ENCODE measurements at places on chromosomes 3 and 15.

DNA sequence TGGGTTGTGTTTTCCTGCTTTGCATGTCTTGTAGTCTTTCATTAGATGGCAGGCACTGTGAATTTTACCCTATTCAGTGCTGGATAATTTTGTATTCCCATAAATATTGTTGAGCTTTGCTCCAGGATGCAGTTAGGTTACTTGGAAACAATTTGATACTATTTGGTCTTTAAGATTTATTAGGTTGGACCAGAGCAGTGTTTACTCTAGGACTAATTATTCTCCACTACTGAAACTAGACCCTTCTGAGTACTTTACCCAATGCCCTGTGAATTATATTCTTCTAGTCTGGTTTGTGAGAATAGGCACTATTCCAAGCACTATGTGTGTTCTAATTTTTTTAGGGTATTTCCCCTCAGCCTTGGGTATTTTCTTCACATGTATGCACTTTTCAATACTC, 37.8 kb upstream of the TASOR start:
- no peak for DNase-seq

DNA sequence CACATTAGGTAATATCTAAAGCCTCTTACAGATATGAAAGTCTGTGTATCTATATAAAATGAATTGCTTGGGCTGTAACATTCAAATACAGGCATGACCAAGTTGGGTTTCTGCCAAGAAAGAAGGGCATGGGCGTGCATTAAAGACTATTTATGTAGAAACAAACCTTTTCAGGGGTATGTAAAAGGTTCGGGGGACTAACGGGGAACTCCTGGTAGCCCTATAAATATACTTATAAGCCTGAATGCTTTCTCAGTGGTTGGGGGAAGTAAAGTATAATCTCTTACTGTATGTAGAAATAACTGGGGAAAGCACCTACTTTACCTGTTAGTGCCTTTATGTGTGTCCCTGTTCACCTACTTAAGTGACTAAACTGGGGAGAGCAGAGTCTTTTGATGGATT, 154.5 kb upstream of the TBL1XR1 start:
- DNase-seq: no peak

DNA sequence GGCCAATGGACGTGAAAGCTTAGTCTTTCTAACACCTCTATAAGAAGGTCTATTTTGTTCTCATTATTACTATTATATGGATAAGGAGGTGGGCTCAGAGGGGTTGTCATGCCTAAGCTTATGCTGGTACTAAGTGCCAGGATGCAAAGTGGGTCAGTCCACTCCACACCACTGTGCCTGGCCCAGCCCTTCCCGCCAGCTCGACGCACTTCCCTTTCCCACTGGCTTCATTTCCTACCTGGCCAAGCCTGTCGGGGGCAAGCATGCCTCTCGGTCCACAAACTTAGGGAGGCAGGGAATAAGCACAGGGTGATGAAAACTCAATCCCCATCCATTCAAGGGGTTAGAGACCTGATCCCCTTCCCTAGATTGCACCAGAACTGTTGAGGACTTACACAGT, 5.9 kb upstream of the SYNM start:
- DNase-seq: no peak

DNA sequence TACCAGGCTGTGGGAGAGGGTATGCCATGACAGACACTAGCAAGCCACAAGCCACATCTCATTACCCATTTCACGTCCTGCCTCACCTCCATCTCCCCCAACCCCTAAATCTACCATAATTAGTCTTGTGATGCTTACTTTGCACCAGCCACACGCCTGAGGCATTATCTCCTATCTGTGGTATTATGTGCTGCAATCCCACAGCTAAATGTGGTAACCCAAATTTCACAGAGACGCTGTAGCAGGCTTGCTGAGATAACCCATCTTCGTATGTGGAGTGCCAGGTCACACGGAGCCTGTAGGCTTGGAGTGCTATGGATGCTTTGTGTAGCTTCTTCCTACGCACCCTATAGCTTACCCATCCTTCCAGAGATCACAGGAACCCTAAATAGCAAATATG, 256.7 kb upstream of the KCNH8 start:
- DNase-seq: no peak

DNA sequence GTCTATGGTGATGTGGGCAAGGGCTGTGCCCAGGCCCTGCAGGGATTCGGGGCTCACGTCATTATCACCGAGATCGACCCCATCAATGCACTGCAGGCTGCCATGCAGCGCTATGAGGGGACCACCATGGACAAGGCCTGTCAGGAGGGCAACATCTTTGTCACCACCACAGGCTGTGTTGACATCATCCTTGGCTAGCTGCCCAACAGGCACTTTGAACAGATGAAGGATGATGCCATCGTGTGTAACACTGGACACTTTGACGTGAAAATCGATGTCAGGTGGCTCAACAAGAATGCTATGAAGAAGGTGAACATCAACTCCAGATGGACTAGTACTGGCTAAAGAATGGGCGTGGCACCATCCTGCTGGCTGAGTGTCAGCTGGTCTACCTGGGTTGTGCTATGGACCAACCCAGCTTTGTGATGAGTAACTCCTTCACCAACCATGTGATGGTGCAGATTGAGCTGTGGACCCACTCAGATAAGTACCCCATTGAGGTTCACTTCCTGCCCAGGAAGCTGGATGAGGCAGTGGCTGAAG, 6.1 kb upstream of the USP8 start:
- no peak for DNase-seq

- DNase-seq: no peak
These were observed 6.3 kb downstream of the ADAMTS17 start for GRCh38 chr15:100335335-100335999.

DNA sequence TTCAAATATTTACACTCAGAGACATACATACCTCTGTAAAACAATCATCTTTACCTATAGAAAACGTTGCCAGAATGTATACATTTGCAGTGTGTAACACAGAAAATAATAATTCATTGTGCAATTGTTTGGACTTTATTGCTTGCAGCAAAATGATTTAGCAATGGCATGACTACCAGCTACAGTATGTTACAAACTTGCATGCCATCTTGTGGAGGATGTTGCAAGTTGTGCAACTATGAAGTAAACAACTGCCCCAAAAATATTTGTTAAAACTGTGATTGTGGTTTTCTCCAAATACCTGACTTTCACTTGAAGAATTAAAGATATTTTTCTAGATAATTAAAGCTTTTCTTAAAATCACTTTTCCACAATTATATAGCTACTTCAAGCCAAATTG, 27.1 kb upstream of the C3orf49 start:
- DNase-seq: no peak

DNA sequence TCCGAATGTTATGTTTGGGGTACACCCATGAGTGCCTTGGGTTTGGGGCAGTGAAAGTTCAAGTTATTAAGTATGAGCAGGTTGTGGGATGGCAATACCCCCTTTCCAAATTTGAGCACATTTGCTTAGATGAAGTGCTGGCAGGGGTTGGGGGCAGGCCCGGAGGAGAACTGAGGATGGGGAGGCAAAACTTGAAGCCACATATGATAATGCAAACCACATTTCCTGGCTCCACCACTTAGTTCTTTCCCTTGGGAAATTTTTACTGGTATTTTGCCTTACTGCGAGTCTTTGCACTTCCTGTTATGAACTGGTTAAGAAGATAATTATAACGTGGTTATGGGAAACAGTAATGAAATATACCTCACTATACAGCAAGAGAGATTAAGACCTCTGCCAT, 336.0 kb upstream of the ONECUT1 start:
- DNase-seq: no peak

GRCh38 chr15:38886315-38887163, 321.9 kb upstream of the RASGRP1 start:
- no peak for DNase-seq

DNA sequence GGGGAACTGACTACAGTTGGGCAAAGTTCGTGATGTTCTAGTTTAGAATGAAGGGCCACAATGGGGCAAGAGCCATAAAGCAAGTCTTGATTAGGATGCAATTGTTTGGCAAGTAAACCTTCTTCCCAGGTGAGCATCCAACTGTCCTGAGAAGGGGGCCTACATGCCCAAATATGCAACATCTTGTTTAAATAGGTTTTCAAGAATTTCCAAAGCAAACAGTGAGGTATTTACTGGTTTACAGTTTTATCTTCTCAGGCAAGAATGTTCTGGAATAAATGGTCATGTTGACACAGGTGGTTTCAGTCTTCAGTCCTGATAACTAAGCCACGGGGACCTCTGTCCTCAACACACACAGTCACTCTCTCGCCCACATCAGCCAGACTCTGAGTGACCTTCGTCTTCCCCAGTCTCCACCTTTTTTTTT, 90.3 kb upstream of the FAM174B start:
- DNase-seq: no peak

GRCh38 chr3:186096290-186096689, 12.6 kb downstream of the ETV5 start:
- DNase-seq: no peak

DNA sequence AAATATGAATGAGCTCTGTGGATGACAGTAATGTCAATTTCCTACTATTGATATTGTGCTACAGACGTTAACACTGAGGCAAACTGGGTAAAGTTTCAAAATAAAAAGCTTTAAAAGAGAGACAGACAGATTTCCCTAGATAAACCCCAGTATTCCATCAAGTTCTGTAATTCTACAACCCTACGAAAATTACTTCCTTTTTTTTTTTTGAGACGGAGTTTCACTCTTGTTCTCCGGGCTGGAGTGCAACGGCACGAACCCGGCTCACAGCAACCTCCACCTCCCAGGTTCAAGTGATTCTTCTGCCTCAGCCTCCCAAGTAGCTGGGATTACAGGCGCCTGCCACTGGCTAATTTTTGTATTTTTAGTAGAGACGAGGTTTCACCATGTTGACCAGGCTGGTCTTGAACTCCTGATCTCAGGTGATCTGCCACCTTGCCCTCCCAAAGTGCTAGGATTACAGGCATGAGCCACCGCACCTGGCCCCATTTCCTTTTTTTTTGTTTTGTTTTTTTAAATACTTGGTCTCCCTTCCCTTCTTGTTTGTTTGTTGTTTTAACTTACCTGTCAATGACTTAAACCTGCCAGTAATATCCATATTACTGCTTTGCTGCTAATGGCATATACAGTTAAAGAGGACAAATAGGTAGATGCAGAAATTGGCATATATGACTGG, 57.2 kb downstream of the CBLB start:
- no peak for DNase-seq

GRCh38 chr3:14570089-14570488, 29.9 kb upstream of the GRIP2 start:
- no peak for DNase-seq

DNA sequence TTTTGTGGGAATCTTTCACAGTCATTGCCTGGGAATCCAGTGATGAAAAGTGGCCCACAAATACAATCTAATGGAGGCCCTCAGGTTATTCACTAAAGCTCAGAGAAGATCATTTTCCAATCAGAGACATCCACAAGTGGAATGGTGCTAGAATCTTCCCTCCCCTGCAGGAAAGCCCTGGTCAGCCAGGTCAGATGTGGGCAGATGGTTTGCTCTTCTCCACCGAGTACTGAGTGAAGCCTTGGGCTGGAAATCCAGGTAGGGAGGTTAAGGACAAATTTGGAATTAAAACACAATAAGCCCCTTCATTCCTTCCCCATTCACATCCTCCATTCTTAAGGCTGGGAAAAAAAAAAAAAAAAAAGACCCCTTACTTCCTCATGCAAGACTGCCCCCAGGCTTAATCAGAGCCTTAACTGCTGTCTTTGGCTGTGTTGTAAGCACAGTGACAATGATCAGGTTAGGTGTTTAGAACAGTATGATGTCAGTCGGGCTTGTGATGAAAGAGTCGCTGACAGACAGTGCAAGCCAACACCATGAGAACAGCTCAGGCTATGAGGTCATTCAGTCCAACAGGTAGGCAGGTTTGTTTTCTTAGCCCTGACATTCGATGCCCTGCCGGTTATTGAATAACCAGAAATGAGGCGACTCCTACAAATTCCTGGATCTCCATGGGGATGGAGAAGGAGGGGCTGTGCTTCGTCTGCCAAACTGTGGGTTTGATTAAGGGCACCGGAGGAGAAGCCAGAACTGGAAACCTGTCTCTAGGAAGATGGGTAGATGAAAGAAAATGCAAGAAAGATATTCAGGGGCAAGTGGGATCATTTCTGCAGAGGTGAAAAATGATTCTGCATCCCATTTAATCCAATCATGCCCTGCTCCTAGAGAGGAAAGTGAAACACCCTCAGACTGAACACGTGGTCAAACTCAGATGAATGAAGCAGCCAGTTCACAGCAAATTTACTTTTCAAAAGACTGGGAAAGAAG, 23.5 kb upstream of the HES1 start:
- DNase-seq: no peak

- DNase-seq: no peak
These were observed 50.3 kb upstream of the SLC6A6 start for GRCh38 chr3:14352002-14352627.

DNA sequence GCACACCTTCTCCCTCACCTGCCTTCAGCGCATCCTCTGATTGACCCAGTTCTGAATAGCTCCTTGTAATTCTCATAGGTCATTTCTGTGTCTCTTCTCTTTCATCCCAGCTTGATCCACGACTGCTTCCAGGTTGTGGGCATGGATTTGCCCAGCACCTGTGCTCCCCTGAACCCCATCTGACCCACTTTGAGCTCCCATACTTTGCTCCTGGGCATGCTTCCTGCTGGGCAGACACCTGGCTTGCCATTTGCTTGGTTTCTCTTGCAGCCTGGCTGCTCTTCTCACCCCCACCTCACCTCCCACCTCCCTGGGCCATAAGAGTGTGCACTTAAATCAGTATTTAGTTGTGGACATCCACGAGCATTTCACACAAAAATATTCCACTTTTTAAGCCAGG, 635.5 kb downstream of the TBL1XR1 start:
- no peak for DNase-seq

DNA sequence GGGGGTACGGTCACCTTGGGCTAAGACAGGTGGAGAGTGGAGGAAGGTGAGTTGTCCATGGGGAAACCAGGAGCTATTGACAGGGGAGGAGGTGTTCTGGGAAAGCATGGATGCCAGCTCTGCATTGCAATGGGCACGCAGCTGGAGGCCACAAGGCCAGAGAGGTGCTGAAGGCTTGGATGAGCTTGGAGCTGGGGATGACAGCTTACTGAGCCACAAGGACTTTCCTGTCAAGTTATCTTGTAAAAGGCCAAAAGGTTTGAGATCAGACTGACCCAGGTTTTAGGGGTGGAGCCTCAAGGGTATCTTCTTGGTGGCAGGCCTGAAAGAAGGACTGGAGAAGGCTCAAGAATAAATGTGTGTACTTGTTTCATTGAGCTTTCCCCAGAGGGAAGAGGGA, 115.2 kb downstream of the ASB7 start:
- DNase-seq: no peak
